NCI-H1092 treated with DMSO at 0.1 percent for 48 hours (cell line): ENCODE measurements at places on chromosomes 6 and 20.

DNA sequence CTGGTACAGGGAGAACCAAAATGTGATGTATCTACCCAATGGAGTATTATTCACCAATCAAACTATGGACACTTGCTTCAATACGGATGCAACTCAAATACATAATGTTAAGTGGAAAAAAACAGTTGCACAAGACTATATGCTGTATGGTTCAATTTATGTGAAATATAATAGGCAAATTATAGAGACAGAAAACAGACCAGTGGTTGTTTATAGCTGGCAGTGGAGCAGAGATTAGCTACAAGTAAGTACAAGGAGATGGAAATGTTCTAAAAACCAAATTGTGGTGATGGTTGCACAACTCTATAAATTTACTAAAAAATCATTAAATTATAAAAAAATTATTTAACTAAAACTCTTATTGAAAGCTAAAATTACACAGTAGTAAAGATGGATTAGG lies 113.2 kb downstream of the PRDM1 start:
- no peak for DNase-seq

DNA sequence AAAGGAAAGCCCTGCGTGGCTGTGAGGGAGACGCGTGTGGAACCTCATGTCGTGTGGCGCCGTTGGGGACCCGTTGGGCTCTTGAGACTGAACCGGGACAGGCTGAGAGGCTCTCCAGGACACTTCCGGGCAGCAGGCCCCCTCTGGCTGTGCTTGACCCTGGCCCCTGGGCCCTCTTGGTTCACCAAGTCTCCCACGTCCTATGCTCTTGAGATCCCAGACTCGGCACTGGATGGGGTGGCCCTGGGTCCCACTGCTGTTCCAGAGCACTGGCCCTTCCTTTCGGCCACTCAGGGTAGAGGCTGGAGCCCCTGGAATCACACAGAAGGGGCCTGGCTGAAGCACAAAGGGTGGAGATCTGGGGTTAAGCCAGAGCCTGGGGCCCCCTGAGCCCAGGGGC lies 30.4 kb downstream of the NTSR1 start:
- DNase-seq: no peak

DNA sequence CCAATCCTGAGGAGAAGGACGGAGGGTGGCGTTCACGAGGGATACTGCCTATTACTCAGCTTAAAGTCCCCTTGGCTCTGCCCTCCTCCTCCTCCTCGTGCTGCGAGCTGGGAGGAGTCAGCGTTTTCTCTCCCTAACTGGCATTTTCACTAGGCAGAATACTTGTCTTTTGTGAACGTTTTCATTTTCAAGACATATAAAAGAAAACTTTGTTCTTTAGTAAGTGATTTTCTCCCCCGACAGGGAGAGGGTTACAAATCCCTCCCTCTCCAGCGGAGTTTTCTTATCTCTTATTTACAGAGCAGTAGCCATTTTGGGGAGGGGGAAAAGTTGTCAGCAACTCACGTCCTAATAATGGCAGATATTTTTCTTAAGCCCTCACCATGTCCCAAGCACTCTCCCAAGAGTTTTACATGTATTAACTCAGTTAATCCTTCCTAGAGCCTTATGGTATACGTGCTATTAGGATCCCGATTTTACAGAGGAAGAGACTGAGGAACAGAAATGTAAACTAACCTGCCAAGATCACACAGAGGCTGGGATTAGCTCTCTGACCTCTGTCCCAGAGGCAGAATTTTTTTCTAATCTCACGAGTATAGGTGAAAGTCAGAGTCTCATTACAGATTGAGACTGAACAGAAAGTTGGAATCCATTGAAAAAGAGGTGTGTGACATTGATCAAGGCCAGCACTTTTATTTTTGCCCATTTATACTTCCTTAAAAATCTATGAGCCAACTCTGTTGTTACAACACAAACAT lies 30.0 kb upstream of the ZNF217 start:
- no peak for DNase-seq

GRCh38 chr20:23782366-23782983 lies 31.7 kb upstream of the CST1 start:
- DNase-seq: peak; percentile 5

DNA sequence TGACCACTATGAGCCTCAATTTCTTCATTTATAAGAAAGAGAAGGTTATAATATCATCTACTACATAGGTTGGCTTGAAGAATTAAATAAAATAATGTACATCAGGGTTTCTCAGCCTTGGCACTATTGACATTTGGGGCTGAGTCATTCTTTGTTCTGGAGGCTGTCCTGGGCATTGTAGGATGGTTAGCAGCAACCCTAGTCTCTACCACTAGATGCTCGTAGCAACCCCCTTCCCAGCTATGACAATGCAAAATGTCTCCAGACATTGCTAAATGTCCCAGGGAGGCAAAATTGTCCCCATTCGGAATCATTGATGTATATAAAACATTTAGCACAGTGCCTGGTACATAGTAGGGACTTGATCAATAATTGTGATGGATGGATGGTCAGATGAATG lies 152.1 kb downstream of the KHDC1L start:
- DNase-seq: no peak

DNA sequence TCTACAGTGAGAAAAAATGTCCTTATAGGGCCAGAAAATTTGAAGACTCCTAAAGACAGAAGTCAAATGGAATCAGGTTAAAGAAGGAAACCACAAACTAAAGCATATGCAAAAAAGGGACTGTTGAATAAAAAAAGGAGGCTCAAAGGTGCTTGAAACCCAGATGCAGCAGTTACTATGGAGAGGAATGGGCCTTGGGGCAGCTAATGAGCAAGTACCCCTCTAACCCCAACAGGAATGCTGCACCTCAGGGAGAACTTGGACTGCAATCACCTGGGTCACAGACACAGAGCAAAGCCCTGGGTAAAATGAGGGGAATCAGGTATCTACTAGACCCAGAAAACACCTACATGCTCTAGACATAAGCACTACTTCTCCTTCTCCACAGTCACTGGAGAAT lies 313.9 kb downstream of the UBE3D start:
- DNase-seq: no peak

- no peak for DNase-seq
These were observed 2.9 kb downstream of the SASH1 start for GRCh38 chr6:148345578-148345977.

DNA sequence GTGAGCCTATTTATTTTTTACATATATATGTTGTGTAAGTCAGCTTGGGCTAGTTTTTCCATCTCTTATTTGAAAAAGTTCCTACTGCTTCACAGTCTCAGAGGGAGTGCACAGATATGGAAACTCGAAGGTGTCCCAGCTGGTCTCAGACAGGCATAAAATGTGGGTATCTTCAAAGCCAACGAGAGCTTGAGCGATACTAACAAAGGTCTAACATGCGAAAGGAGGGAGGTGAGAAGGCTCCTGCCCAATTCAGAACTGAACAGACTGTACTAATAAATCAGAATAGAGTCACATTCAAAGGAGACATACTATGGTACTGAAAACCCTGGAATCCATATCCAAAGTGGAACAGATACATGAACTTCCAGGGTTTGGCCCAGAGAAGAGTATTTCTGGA lies 113.0 kb downstream of the PREX1 start:
- no peak for DNase-seq

DNA sequence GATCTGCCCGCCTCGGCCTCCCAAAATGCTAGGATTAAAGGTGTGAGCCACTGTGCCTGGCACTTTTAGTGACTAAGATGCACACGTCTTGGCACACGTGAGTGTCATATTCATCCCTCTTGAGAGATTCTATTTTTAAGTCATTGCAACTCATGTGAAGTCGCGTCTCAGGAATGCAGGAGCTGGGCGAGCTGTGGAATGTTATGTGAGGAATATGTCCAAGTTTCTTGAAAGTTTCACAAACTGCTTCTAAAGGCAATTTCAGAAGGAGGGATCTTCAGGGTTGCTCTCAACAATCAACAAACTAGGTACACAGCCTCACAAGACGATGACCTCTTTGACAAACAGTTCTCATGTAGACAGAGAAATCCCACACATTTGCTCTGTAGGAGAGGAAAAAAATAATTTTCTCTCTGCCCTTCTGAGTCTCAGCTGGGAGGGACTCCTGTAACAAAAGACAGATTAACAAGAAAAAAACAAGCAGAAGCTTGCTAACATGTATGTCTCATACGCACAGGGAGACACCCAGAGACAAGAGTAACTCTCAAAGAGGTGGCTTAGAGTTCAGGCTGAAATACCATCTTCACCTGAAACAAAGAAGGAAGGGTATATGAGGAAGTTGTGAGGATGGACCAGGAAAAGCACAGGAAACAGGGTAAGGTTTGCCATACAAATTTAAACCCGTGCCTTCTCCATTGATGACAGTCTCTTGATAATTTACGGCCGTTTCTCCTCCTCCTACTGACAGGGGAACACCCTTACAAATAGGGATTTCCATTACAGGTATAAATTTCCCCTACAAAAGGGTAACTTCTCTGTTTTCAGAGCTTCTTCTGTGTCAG lies 45.3 kb upstream of the FAM50B start:
- DNase-seq: no peak

- no peak for DNase-seq
These were observed 8.7 kb downstream of the EZR start for GRCh38 chr6:158810155-158811095.

- DNase-seq: peak; percentile 9
These were observed 513.3 kb downstream of the HAO1 start for GRCh38 chr20:7426890-7427496.

DNA sequence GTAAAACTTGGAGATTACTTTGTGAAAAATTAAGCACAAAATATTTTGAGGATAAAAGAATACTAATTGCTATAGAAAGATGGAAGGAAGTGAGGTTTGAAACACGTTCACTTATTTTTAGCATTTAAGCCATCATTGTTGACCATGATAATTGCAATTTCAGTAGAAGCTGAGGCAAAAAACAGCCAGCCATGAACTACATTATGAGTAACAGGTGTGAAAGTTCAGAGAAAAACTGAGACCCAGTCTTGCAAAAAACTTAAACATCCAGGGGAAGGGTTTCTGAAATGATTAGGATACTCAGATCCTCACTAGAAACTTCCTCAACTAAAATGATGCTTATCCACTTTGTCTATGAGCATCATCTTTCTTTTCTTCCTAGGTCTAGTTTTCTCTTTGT lies 619.4 kb downstream of the PHF3 start:
- DNase-seq: no peak

- no peak for DNase-seq
These were observed 48.0 kb downstream of the ADTRP start for GRCh38 chr6:11730641-11731040.

- DNase-seq: no peak
These were observed 30.9 kb upstream of the SLA2 start for GRCh38 chr20:36676701-36677421.
